ENCODE measurements at places on chromosomes 3 and 15.

- DNase-seq, result no peak
Observed at GRCh38 chr15:66233487-66234415, 19.8 kb downstream of the MEGF11 start.

- DNase-seq, result no peak
Observed at GRCh38 chr3:156493887-156494286, 61.0 kb downstream of the SSR3 start.

GRCh38 chr3:127573401-127573800 lies 17.1 kb downstream of the TPRA1 start:
- no peak for DNase-seq

DNA sequence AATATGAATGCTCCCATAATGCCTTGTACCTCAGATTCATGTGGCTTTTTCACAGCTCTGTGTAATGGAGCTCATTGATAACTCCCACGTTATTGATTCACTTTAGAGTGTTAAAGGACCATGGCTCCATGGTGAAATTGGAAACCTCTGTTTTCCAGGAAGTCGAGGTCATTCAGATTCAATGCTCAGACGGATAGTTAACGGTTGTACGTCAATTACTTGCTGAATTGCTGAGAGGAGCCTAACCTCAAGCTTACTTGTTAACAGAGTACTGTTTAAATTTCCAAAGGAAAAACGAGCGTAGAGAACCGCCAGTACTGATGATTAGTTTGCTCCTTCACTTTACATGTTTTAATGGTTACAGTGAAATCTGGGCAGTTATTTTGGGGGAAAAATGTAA lies 11.1 kb downstream of the ABHD17C start:
- no peak for DNase-seq

DNA sequence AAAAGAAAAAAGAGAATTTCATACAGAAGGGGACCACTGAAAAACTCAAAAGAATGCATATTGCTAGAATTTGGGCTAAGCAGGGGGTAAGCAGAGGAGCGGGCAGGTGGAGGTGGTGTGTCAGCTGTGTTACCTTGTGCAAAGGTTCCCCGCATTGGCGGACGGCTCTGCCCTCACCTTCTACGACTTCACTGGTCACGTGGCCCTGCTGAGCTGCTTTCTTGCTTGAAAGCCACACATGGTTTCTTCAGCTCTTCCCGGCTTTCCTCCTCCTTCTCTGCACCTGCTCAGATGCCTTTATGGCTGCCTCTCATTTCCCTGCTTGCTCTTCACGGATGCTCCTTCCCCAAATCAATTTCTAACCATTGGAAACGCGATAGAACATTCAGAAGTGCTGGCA lies 30.5 kb downstream of the FAH start:
- no peak for DNase-seq

Measured in stimulated activated CD4-positive, alpha-beta T cell treated with anti-CD3 and anti-CD28 coated beads, Interleukin-2, amount 100 ng/mL, for 24 hours (primary cell).